ENCODE measurements at places on chromosomes 3 and 15. TPM values are rescaled to one million over a fixed set of nuclear protein-coding genes. Genes with fewer than 3 reads are reported as not detected.

GRCh38 chr3:177552051-177552450, 354.8 kb upstream of the TBL1XR1 start:
- no peak for DNase-seq

GRCh38 chr3:129197321-129197720, 13.6 kb upstream of the CNBP start:
- DNase-seq, result no peak

DNA sequence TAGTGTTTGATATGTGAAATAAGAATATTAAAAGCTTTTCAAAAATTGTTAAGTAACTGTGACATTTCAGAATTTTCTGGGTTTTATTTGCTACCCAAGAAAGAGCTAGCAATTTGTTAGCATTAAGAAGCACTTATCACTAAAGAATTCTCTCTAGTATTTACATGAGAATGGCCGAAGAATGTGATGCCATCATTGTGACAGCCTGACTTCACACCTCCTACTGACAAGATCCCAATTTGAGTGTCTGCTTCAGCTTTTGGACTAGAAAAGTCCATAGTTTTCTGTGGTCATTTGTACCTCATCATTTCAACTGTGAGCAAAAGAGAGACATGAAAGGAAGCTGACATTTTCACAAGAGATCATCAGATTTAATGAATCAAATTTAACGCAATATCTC, 548.1 kb upstream of the AGTR1 start:
- DNase-seq, result no peak

DNA sequence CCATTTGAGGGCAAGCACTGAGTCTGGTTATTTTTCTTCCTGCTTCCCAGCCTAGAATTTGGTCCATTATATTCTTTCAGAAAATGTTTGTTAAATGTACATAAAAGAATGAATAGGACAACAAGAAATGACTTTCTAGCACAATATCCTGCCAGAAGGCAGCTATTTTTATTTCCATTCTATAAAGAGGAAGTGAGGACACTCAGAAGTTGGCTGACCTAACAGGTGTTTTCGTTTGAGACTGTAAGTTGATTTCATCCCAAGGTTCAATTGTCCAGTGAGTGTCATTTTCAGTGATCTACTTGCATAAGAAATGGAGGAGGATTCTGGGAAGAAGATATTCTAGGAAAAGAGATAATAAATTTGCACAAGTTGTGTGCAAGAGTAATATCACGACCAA, 191.9 kb upstream of the POU1F1 start:
- DNase-seq, result no peak

DNA sequence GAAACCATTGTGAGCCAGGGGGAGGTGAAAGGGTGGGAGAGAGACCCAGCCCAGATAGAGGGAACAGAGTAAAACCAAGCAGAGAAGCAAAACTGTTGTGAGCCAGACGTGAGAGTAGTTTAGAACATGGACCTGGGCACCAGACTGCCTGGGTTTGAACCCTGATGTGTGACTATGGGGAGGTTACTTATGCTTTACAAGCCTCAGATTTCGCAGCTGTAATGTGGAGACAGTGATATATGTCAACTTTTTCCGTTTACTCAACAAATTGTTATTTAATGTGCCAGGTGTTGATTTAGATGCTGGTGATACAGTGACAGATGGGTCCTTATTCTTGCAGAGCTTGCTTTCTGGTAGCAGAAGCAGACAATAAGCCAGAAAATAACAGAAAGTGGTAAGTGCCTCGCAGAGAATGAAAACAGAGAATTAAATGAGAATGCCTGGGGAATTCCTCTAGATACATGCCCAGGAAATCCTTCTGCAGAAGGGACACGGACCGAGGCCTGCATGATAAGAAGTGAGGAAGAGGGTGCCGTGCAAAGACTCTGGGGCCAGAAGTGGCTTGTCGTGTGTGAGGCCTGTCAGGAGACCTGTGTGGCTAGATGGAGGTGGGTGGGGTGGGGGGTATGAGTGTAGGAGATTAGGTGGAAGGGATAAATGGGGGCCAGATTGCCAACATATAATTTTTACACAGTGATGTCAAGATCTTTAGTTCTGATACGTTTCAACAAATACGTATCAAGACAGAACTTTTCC, 15.0 kb downstream of the KAT2B start:
- no peak for DNase-seq

GRCh38 chr3:58566398-58567250, 10.6 kb downstream of the FAM107A start:
- DNase-seq, result no peak

Gene TP63
- total RNA-seq, result under 0.01 TPM

DNA sequence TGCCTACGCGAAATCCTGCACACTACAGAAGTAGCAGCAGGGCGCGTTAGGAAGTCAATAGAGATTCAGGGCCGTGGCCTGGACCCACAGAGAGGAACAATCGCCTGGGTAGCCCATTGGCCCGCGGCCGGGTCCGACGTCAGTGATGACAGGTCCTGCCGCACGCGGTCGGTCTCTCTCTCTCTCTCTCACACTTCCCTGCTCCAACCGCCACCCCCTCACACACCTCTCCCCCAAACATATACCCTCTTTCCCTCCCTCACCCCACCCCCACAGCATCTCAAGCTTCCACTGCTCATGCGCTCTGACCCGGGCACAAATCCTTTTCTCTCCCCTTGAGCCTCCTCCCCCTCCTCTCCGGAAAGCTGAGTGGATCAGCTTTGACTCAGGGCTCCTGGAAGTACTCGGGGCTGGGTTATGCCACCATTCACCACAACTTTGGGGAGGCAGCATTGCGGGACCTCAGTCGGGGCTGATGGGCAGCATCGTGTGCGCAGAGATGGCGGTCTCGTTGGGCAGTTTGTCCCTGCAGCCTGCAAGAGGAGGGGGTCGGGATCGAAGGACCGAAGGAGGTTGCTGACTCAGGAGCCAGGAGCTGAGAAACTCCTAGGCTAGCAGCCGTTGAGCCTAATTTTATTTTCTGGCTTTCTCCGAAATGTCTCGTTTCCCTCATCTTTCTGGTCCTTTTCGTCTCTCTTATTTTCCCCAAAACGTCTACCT, 9.0 kb downstream of the ZIC4 start:
- no peak for DNase-seq

DNA sequence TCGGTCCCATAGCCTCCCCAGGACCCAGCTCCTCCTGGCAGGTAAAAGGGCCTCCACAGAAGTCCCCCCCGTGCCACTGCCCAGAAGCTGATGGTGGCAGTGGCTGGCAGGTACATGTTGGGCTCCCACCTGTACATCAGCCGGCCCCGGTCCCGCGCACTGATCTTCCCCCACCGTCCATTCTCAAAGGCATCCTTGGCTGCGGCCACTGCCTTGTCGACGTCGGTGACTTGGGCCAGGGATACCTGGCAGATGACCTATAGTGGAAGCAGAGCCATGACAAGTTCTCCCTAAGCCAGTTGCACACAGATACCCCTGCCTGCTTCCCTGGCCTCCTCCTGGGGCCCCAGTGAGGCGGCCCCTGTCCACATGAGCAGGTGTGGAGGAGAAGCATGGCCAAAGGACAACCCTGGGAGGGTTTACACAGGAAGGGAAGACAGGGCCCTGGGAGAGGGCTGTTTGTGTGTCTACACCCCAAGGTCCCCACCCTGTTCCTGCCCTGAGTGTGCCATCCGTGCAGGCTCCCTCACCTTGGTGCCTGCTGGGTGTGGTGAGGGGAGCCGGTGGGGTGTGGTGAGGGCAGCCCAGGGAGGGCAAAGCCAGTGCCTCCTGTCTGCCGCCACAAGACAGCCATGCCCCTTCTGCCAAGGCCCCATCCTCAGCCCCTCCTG, 44.8 kb downstream of the ALDH1L1 start:
- DNase-seq, result no peak

Gene OSTN
- total RNA-seq, result not detected

Gene NR1I2
- total RNA-seq, result under 0.01 TPM
